ENCODE measurements at places on chromosomes 3 and 15.

GRCh38 chr15:87866961-87867360, 389.6 kb downstream of the NTRK3 start:
- no peak for DNase-seq

- DNase-seq: no peak
Measured at GRCh38 chr15:65099336-65099735, 15.7 kb downstream of the UBAP1L start.

GRCh38 chr15:89822951-89823711, 8.5 kb upstream of the ANPEP start:
- no peak for DNase-seq

DNA sequence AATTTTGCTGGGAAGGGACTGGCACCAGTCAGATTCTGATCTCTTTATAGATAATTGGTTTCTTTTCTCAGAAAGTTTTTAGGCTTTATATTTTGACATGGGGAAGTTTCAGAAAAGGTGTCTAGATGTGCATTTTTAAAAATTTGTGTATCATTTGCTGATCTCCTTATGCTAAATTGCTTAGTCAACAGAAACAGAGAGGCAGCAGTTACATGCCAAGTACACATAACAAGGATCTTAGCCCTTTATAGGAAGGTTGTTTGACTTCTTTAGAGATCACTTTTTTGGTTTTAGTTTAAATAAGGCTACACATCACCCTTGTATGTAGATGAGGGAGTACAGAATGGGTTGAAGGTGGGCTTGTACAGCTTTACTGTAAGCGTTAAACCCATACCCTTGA, 53.5 kb downstream of the RAP2B start:
- no peak for DNase-seq

DNA sequence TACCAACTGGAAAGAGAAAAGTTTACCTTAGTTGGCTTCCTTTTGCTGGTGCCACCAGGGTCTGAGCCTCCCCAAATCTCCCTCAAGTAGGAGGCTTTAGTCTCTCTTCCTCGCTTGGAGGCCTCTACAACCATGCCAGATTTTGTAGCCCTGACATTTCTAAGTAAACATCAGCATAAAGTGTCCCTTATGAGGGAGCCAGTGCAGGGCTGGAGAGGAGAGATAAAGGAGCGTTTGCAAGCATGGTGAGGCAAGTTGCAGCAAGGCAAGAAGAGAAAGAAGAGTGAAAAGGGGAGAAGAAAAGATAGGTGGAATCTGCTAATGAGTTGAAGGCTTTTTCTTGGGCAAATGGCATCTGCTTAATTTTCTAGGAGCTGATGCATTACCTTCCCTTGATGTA, 82.7 kb upstream of the FNDC3B start:
- DNase-seq: no peak

DNA sequence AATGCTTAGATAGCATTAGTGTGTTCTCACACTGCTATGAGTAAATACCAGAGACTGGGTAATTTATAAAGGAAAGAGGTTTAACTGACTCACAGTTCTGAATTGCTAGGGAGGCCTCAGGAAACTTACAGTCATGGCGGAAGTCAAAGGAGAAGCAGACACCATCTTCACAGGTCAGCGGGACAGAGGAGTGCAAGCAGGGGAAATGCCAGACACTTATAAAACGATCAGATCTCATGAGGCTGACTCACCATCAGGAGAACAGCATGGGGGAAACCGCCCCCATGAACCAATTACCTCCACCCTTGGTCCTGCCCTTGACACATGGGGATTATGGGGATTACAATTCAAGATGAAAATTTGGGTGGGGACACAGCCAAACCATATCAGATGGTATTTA, 381.5 kb upstream of the DPPA4 start:
- DNase-seq: no peak
